ENCODE measurements at places on chromosomes 2 and 18. TPM values are rescaled to one million over a fixed set of nuclear protein-coding genes. Genes with fewer than 3 reads are reported as not detected.

The STARD6 gene
- not detected for total RNA-seq

The UGT1A8 gene
- not detected for total RNA-seq

- H3K4me1 ChIP-seq = peaks cover 5% of the 10 kb centered on the region
- no peak overlapping the region for H3K4me3 ChIP-seq
- DNase-seq = no peak
- H3K27me3 ChIP-seq = peaks cover 9% of the 10 kb centered on the region
- H3K36me3 ChIP-seq = no peaks in the 10 kb centered on the region
Measured at GRCh38 chr2:55779459-55780421, 86.1 kb upstream of the PNPT1 start.

- H3K4me3 ChIP-seq = no peak overlapping the region
- H3K27me3 ChIP-seq = no peaks in the 10 kb centered on the region
- peak; percentile 73 for DNase-seq
- no peaks in the 10 kb centered on the region for H3K36me3 ChIP-seq
Measured at GRCh38 chr2:127429844-127430425, 11.7 kb downstream of the PROC start.

DNA sequence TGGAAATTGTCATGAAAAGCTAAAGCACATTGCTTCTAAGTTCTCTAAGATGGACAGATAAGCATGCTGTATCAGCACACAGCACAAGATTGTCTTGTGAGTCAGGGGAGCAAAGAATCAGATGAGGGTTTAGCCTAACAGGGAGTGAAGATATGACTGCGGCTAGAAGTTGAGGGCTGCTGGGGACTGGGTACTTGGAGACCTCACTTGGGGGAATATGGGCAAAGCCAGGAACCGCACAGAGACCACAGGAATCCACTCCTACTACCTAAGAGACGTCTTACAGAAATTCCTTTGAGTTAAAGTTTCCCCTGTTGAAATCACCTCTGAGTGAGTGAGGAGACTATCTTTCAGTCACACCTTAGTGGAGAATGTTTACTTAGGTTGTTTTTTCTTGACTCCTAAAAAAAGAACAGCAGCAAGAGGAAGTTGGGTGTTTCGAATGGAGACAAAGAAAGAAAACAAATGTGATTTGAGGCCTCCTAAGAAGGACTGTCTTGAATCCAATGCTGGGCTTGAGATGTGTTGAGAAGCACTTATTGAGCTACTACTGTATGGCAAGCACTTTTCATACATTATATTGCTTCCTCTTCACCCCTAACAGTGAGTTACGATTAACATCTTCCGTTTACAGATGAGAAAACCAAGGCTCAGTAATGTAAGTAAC is 100.7 kb downstream of the ANKRD44 start:
- no peak overlapping the region for H3K27ac ChIP-seq
- DNase-seq = no peak
- no peak overlapping the region for H3K4me3 ChIP-seq
- H3K27me3 ChIP-seq = no peaks in the 10 kb centered on the region
- peaks cover 26% of the 10 kb centered on the region for H3K4me1 ChIP-seq
- no peaks in the 10 kb centered on the region for H3K36me3 ChIP-seq

- peaks cover 2% of the 10 kb centered on the region for H3K4me1 ChIP-seq
- H3K27ac ChIP-seq = no peak overlapping the region
Measured at GRCh38 chr2:144310484-144310883, 209.4 kb downstream of the ZEB2 start.

- no peaks in the 10 kb centered on the region for H3K36me3 ChIP-seq
- no peaks in the 10 kb centered on the region for H3K4me1 ChIP-seq
- peaks cover 6% of the 10 kb centered on the region for H3K27me3 ChIP-seq
- no peak overlapping the region for H3K4me3 ChIP-seq
- no peak for DNase-seq
Measured at GRCh38 chr2:8469709-8470493, 212.0 kb upstream of the ID2 start.

Measured in osteocyte (in vitro differentiated cells).